Bone marrow (tissue), 2 donors: ENCODE measurements at places on chromosomes 2 and 18.
A peak's percentile ranks its signal among the peaks of the same experiment; 100 is the strongest.

DNA sequence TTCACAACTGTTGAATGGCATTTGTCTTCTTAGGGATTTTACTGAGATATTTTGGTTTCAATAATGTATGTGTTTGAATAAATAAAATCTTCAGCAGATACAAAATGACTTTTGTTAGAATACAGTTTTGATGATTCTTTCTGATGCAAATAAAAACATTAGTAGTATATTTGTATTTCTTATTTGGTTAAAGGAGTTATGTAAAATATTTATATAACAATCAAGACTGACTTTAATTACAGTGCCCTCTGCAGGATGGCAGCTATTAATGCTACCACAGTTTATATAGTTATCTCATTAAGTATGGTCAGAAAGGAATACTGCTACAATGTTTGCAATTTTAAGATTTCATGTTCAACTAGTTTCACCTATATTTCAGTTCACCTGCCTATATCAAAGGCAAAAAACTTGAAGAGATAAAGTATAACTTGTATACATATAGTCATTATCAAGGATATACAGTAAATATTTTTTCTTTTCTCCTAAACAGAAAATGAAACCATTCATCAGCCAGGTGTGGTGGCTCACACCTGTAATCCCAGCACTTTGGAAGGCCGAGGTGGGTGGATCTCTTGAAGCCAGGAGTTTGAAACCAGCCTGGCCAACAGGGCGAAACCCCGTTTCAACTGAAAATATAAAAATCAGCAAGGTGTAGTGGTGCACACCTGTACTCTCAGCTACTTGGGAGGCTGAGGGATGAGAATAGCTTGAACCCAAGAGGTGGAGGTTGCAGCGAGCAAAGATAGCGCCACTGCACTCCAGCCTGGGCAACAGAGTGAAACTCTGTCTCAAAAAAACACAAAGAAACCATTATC is 19.8 kb downstream of the ARL5A start:
- no peak for DNase-seq

- no peak for DNase-seq
Measured at GRCh38 chr18:63881851-63882250, 5.7 kb upstream of the SERPINB2 start.

GRCh38 chr2:43340066-43340465 is 113.7 kb upstream of the ZFP36L2 start:
- no peak for DNase-seq

GRCh38 chr2:100257939-100258338 is 64.4 kb downstream of the LONRF2 start:
- DNase-seq = no peak

- no peak for DNase-seq
Measured at GRCh38 chr2:54610700-54611099, 112.8 kb upstream of the EML6 start.

DNA sequence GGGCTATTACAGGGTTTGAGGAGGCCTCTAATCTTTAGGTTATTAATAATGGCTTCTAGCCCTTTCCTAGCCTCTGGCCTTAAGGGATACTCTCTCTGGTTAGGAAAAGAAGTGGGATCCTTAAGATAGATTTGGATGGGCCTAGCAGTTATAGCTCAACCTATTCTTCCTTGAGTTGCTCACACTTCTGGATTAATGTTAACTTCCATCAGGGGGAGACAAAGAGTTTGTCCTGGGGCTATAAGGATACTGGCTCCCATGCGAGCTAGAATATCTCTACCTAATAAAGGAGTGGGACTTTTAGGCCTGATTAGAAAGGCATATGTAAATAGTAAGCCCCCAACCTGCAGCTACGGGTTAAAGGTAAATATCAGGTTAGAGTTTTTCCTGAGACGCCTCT is 14.3 kb upstream of the PTH2R start:
- no peak for DNase-seq

DNA sequence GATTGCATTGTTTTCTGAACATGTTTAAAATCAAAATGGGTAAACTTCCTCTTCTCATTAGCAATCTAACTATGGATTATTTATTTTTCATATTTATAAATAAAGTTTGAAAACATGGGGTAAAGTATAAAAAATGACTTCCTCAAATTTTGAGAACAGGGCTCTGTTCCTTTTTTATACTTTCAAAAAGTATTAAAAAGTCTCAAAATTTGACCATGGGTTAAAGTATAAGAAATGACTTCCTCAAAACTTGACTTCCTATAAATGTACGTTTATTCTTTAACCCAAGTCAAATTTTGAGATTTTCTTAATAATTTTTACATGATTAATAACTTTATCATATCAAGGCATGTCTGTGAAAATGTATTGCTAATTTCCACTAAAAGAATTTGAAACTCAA is 512.4 kb downstream of the GALR1 start:
- DNase-seq = no peak

GRCh38 chr2:41400088-41400665 is 647.6 kb upstream of the PKDCC start:
- DNase-seq = no peak

- DNase-seq = no peak
Measured at GRCh38 chr2:146527166-146527565, 1317.7 kb upstream of the ACVR2A start.

- DNase-seq = peak; percentile 92
Measured at GRCh38 chr2:102082571-102083392, 59.8 kb upstream of the IL1R1 start.

GRCh38 chr2:138654146-138654545 is 126.0 kb downstream of the NXPH2 start:
- DNase-seq = no peak
